DMS79 treated with DMSO at 0.1 percent for 48 hours (cell line): ENCODE measurements at places on chromosomes 6 and 20.

- DNase-seq, result no peak
Observed at GRCh38 chr6:111114482-111114881, 27.2 kb downstream of the SLC16A10 start.

DNA sequence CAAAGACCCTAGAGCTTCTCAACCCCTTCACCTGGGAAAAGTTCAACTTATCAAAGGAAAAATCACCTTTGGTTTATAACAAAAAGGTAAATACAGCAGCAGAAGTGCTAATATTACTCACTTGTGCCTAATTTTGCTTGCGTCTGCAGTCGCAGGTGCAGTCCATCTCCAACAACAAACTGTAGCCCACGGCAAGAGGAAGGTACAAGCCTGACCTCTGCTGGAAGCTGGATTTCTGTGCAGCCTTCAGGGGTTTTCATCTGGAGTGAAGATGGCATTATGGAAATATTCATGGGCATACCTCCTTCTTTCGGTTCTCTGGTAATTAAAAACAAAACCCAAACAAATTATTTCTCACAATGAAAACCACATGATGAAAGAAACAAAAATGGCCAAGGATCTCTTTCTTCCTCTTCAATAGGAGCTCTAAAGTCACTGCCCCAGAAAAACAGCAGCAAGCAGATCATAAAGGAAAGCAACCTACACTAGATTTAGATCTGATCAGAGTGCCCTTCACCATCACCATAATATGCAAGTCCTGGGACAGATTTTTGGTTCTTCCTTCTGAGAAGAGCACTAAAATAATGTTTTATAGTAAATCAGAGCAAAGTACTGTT lies 7.8 kb downstream of the UBE3D start:
- DNase-seq, result peak; percentile 14

GRCh38 chr6:67679566-67680296 lies 955.4 kb upstream of the ADGRB3 start:
- DNase-seq, result no peak

DNA sequence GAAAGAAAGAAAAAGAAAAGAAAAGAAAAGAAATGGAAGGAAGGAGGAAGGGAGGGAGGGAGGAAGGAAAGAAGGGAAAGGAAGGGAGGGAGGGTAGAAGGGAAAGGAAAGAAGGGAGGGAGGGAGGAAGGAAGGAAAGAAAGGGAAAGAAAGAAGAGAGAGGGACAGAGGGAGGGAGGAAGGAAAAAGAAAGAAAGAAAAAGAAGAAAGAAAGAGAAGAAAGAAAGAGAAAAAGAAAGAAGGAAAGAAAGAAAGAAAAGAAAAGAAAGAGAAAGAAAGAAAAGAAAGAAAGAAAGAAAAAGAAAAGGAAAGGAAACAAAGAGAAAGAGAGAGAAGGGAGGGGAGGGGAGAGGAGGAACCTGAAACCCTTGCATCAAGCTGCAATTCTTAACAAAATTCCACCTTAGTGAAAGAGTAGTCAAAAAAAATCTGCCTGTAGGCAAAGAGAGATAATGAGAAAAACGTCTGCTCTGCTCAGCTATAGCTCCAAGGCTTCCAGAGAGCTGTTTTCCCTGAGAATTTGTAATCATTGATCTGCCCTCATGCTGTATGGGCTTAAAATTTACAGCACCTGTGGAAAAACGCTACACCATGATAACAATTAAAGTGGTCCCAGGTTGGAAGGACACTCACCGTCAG lies 16.7 kb upstream of the MYCT1 start:
- DNase-seq, result no peak

- DNase-seq, result peak; percentile 63
Observed at GRCh38 chr6:37784585-37784967, 35.0 kb upstream of the ZFAND3 start.

DNA sequence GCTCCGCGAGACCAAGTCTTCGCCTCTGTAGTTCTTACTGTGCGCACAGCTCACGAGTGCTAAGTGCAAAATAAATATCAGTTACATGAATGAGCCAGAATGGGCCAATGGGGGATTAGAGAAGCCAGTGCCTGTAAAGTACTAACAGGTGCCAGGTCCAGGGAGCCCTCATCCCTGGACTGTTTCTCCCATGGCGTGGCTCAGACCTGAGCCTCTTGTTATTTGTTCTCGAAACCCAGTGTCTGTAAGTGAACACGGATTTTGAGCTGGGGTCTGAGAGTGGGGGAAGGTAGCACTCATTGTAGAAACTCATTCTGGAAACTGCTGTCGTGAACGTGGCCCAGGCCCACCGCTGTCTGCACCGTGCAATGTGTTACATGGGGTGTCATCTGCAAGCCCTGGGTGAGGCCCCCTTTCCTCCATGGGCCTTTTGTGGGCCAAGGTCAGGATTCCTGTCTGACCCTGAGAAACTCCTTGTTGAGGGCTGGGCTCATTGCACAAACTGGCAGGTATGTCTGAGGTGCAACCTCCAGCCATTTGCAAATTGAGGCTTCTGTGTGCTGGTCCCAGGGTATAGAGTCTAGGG lies 154.7 kb downstream of the SYCP2 start:
- no peak for DNase-seq

- no peak for DNase-seq
Observed at GRCh38 chr6:139145661-139146060, 10.8 kb downstream of the HECA start.

DNA sequence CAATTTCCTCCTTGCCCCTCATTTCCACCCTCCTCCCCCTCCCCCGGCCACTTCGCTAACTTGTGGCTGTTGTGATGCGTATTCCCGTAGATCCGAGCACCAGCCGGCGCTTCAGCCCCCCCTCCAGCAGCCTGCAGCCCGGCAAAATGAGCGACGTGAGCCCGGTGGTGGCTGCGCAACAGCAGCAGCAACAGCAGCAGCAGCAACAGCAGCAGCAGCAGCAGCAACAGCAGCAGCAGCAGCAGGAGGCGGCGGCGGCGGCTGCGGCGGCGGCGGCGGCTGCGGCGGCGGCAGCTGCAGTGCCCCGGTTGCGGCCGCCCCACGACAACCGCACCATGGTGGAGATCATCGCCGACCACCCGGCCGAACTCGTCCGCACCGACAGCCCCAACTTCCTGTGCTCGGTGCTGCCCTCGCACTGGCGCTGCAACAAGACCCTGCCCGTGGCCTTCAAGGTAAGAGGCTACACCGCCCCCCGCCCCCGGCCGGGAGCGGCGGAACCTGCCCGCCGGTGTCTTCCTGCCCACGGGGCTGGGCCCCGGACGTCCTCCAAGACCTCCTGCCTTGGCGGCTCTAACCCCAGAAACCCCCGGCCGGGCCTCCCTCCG lies 44.9 kb upstream of the SUPT3H start:
- no peak for DNase-seq

DNA sequence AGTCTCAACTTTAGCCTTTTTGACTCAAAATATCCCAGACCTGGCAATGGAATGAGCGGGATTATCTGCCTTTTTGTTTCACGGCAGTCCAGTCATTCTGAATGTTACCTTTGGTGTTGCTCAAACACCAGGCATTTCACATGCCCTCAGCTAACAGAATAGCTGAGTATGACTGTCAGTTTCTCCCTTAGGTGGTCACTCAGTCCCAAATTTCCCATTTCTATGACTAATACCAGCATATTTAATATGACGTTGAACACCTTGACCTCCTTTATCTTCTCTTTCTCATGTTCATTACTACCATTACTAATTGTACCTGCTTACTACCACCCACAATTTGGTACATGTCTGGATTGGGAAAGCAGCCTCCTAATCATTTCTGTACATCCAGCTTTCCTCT lies 65.2 kb downstream of the EDN1 start:
- DNase-seq, result no peak

DNA sequence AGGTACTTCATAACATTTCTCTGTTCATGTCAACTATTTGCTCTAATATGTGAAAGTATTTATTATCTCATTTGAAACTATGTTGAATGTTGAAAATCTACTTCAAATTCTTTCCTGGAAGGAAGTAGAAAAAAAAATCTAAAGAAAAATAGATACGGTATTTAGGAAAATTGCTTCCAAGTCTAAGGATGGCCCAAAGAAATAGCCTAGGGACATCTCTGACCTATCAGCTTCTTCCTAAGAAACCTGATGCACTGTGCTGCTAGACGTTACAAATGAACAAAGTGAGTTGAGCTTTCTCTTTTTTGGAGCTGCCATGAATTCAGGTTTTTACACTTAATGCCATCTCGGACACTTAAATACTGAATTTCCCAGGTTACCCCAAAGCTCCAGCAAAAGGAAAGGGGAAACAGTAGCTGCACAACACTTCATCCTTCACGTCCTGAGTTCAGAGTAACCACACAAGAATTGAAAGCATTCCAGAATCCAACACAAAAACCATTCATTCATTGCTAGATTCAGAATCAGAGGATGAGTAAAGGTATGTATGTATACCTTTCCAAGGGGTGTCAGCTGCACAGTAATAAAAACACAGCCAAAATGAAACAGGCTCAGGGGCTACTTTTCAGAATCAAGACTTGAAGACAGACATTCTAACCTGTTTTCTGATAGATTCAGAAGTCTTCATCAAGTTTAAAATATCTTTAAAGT lies 7.9 kb downstream of the RMND1 start:
- no peak for DNase-seq

- DNase-seq, result no peak
Observed at GRCh38 chr6:56005426-56005825, 130.0 kb upstream of the BMP5 start.

- DNase-seq, result peak; percentile 47
Observed at GRCh38 chr20:48703511-48704219, 124.1 kb downstream of the PREX1 start.

DNA sequence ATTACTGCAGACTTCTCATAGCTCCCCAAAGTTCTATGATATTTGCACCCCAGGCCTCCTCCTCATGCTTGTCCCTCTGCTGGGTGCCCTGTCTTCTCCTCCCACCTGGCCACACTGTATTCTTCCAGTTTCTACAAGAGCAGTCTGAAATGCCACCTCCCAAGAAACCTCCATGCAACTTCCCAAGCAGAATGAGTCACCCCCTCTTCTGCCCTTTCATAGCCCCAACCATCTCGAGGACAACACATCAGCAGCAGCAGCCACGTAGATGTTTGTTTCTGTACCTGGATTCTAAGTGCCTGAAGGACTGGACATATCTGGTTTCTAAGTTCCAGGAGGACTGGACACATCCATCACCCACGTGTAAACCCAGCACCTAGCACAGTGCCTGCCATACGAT lies 6.6 kb upstream of the ULBP2 start:
- DNase-seq, result no peak

- peak; percentile 17 for DNase-seq
Observed at GRCh38 chr6:12911427-12911826, 194.9 kb downstream of the PHACTR1 start.

GRCh38 chr6:166153966-166154365 lies 13.7 kb downstream of the TBXT start:
- no peak for DNase-seq

- no peak for DNase-seq
Observed at GRCh38 chr20:57593134-57593886, 26.9 kb downstream of the ZBP1 start.

GRCh38 chr20:59178983-59179595 lies 15.5 kb downstream of the ZNF831 start:
- DNase-seq, result no peak

DNA sequence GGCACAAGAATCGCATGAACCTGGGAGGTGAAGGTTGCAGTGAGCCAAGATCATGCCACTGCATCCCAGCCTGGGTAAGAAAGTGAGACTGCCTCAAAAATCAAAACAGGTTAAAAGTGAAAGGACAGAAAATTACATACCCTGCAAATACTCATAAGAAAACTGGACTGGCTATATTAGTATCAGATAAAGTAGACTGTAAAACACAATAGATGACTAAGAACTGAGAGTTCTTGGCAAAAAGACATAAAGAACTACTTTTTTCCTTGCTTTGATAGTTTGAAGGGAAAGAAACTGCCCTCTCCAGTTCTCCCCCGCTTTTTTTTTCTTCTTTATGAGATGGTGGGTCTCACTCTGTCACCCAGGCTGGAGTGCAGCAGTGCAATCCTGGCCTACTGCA lies 17.0 kb downstream of the SNX3 start:
- no peak for DNase-seq

- peak; percentile 66 for DNase-seq
Observed at GRCh38 chr20:44728801-44729443, 13.8 kb downstream of the CCN5 start.

GRCh38 chr20:2806351-2806701 lies 5.9 kb upstream of the CPXM1 start:
- DNase-seq, result no peak

DNA sequence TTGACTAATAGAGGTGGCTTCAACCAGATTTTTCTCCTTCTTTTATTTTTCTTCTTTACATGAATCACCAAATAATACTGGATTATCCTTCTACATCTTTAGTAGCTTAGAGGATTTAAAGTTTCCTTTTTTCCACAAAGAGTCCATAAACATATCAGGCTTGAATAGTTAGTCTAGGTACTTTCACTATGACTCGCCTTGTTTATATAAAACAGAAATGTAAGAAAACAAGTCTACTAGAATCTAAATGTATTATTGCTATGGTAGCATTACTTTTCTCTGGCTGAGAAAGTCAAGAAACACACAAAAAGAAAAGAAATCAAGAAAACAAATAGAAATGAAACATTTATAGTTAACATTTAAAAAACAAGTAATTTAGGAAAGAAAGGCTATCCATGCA lies 215.2 kb downstream of the PTPRK start:
- no peak for DNase-seq

DNA sequence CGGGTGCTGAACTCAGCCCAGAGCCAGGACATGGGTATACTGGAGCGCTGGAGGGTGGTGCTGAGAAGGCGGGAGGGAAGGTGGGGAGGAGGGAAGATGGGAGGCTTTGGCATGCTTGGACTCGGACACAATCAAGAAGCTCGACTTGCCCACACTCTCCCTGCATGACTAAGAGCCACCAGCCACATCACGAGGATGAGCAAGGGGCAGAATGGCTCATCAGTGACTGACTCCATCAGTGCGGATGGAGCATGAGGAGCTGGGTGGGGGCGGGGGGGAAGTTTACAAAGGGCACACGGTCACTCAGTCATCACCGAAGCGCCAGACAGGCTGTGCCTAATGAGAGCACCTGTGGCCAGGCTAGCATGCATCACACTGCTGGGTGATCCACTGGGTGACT lies 222.8 kb downstream of the KIF16B start:
- DNase-seq, result no peak

GRCh38 chr6:26743157-26743821 lies 83.7 kb upstream of the ZNF322 start:
- DNase-seq, result no peak

DNA sequence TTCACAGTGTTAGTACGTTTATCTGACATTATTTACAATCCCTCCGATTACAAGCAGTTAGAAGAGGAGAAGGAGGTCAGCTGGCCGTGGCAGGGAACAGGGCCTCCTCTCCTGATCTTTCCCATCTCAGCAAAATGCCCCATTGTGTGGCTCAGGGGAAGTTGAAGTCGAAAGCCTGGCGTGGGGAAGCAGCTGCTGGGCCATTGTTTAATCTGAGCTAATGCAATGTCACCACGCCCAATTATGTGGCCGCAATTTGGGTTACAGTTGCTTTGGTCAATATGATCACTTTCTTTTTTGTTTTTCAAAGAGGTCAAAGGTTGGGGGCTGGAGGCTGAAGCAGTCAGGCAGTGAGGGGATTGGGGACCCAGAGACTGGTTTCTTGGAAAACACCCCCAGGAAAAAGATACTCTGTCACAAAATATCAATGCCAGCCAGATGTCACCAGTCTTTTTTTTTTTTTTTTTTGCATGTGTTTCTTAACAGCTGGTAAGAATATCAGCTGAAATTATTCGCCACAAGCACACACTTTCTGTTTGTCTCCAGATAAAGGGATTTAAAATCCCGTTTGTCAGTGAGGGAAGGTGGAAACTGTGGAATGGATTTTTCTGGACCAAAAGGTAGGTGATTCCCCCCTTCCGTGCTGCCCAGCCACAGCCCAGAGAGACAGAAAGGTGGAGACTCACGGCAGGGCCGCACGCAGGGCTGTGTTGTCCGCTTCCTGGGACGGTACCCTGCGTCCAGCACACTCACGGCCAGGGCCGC lies 24.6 kb downstream of the DLL1 start:
- DNase-seq, result no peak

GRCh38 chr6:48961781-48962415 lies 501.2 kb downstream of the MMUT start:
- no peak for DNase-seq
